ENCODE measurements at places on chromosomes 4 and X.

- DNase-seq: no peak
Measured at GRCh38 chr4:140355288-140355687, 18.2 kb upstream of the SCOC start.

DNA sequence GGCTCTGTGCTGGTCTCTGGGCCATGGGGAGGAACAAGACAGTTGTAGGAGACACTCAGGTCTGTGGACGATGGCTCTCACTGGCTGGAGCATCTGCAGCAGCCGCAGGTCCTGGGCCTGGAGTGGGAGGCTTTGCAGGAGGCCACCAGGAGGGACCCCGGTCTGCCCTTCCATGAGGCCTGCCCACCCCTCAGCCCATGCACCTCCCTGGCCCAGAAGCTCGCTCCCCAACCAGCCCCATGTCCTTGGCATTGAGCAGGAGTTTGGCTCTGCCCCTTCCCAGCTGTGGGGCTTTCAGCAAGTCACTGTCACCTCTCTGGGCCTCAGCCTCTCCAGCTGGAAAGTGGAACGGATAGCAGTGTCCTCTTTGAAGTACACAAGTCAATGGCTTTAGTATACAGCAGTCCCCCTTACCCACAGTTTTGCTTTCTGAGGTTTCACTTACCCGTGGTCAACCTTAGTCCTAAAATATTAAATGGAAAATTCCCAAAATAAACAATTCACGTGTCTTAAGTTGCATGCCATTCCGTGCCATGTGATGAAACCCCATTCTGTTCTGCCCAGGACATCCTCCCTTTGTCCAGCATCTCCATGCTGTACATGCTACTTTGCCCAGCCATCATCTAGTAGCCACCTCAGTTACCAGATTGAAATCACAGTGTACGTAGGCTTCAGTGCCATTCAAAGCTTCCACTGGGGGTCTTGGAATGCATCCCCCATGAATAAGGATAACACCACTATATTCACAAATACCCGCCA, 104.0 kb downstream of the CPZ start:
- DNase-seq: no peak

- peak; percentile 76 for DNase-seq
Measured at GRCh38 chrX:71618303-71618721, at the start of gene CXCR3. Gene CXCR3 (minus strand): TSS chrX:71618511. CDS start chrX:71618449, 62 bp downstream.

- no peak for DNase-seq
Measured at GRCh38 chr4:89303814-89304388, 3.7 kb downstream of the GPRIN3 start.

DNA sequence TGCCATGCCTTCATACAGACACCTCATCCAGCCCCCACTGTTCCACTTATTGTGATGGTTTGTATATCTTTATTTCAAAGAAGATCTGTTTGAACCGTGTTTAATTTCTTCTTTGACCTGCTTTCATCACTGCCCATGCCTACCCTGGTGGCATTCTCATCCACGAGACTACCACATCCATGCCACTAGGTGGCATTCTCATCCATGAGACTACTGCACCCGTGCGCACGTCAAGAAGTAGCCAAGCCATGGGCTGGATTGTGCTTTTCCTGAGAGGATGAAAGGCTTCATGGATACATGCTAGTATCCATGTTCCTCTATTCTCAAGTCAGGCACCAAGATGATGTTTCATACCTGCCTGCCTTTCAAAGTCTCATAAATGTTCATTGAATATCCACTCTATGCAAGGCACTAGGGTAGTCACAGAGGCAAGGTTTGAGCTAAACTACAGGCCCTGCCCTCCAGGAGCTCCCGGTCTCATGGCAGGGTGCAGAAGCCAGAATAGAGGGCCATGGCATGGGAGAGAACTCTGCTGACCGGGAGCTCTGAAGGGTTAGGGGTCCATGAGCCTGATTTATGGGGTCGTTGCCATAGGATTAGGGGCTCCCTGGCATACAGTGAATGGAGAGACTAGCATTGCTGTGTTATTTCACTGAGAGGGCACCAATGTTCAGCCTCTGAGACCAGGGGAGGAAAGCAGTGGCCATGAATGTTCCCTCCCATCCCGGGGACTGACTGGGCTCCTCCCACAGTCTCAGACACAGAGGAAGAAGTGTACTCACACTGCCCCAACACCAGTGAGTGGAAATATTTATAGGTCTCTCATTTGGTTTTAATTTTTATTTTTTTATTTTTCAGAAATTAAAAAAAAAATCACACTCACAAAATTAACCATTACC, 24.8 kb upstream of the EOLA2 start:
- DNase-seq: no peak

- no peak for DNase-seq
Measured at GRCh38 chrX:20527558-20528011, 260.9 kb upstream of the RPS6KA3 start.

DNA sequence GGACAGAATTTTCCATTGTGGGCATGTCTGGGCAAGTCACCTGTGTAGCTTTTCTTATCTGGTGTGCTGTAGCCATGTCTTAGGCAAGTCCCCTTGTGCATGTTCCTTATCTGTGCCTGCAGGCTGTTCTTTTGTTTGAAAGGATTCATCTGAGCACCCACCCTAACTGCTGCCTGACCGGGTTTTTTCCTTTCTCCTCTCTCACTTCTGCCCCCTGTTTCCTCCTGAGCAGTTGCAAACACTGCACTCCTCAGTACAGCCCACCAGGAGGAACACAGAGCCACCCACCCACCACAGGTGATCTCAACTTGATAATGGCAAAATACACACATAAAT, 29.2 kb upstream of the IL9R start:
- no peak for DNase-seq

DNA sequence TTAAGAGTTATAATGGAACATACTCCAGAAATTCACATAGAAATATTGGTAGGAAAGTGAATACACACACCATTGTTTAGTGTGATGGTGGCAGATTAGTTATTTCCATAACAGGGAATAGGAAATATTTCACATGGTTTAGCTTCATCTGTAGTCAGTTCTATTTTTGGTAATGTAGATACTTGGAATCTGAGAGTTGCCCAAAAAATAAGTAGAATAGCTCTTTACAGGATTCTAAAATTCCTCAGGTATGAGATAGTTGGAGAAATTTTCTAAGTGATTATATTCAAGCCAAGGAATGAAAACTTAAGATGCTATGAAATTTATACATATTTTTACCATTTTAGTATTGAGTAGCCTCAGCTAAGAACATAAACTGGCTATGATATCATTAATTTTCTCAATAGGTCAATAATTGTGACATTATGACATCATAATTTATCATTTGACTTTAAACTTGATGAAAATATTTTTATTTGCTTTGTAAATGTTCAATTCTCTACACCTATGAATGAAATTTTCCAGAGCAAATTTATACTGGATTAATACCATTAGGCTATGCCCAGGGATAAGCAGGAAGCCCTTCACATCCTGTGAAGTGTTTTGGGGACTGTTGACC, 35.8 kb downstream of the CPEB2 start:
- DNase-seq: no peak

Data from activated CD8-positive, alpha-beta memory T cell treated with anti-CD3 and anti-CD28 coated beads, Interleukin-2, amount 50 U/mL, for 48 hours (primary cell).